Vagina (tissue), 2 donors: ENCODE measurements at places on chromosomes 5 and 9.

DNA sequence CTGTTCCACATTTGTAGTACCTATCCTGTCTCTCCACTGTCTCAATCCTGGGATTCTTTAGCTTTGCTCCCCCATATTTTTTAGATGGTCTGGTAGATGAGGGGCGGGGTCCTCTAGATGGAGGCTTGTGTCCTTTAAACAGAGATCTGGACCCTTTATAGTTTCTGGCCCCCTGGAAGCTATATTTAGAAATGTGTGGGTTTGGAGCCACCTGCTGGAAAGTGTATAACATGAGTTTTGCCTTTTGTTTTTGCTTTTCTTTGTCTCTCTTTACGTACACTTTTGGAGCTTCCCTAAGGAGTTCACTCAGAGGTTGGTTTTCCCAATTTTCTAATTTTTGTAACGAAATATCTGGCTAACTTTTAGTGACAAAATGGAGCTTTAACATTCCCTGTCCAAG lies 110.7 kb downstream of the CFAP95 start:
- DNase-seq: no peak

- DNase-seq: no peak
Observed at GRCh38 chr9:73780916-73781315, 629.3 kb downstream of the ANXA1 start.

- DNase-seq: no peak
Observed at GRCh38 chr5:149658299-149658698, 71.8 kb upstream of the PPARGC1B start.

DNA sequence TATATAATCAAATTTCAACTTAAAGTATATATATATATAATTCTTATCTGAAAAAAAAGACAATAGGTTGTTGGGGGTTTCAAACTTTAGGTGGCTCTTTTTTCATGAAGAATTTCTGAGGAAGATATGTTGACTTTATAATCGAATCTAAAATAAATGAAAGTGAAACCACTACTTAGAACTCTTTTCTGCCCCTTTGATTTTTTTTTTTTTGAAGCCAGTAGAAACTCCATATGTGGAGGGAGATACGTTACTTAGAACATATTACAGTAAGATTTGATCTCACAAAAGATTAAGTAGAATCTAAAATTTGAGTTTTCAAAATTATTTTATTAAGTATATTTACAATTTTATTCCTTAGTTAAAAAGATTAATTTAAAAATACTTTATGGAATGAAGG lies 96.9 kb downstream of the ATG10 start:
- DNase-seq: no peak
